Upper lobe of right lung (tissue), 1 donor: ENCODE measurements at places on chromosomes 4 and X. TPM values are rescaled to one million over a fixed set of nuclear protein-coding genes. Genes with fewer than 3 reads are reported as not detected.

DNA sequence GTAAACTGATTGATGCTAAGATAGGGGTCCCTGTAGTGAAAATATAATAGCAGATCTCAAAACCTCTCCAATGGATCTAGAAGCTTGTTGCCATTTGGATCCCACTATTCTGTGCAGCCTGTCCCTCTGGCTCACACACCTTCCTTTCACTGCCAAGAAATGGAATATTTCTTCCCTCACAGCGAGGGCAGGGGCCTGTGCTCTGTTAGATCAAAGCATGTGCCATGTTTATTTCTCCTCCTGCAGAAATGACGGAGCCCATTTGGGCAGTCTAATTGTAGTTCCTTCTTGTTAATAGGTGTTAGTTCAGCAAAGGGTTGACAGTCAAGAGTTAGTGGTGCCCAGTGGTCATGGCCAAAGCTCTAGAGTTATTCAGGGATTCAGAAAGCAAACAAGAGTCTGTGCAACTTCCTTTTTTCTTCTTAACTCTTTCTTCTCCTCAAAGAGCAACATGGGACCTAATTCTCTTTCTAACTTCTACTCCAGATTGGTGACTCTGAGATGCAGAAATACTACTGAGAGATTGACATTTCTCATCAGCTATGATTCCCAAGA is 106.8 kb downstream of the STOX2 start:
- no peak for DNase-seq

GRCh38 chr4:16674082-16674481 is 224.4 kb downstream of the LDB2 start:
- DNase-seq: no peak

- DNase-seq: no peak
These were observed 93.7 kb downstream of the SHOX start for GRCh38 chrX:724256-724655.

Gene ANXA3
- total RNA-seq: 182 TPM

Gene TEX13D
- not detected for total RNA-seq

GRCh38 chrX:39796856-39797255 is 300.9 kb downstream of the BCOR start:
- DNase-seq: no peak

Gene CYSLTR1
- total RNA-seq: 8.7 TPM

GRCh38 chr4:42512226-42512625 is 114.9 kb downstream of the SHISA3 start:
- DNase-seq: no peak

DNA sequence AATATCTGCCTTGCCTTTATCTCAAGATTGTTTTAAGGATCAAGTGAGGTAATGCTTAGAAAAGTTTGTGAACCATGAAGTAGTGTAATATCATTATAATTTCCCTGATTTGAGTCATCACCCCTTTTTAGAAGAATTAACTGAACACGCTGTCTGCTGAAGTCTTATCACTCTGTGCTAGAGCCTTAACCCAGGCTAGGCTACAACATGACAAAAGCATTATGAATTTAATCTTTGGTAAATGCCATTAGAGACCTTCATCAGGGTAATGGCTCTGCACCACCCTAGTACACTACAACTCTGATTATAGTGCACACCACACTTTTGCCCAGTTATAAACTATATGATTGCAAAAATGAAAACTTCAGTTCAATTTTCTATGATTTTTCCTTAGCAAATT is 118.3 kb downstream of the ADGRL3 start:
- no peak for DNase-seq

DNA sequence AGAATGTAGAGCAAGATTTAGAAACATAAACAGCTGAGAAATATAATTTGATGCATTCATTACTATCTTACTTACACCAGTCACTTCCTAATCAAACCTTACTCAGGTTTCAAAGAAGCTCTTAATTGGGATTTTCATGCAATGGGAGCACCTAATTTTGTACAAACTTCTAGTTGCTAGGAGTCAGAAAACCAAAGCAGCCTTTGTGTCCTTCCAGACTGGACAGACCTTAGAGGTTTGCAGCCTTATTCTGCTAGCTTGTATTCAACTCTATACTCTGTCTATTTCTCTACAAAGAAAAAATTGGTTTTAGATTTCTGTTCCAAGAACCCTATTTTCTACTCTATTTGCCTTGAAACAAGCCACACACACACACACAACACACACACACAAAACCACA is 19.4 kb downstream of the GABRA2 start:
- no peak for DNase-seq

DNA sequence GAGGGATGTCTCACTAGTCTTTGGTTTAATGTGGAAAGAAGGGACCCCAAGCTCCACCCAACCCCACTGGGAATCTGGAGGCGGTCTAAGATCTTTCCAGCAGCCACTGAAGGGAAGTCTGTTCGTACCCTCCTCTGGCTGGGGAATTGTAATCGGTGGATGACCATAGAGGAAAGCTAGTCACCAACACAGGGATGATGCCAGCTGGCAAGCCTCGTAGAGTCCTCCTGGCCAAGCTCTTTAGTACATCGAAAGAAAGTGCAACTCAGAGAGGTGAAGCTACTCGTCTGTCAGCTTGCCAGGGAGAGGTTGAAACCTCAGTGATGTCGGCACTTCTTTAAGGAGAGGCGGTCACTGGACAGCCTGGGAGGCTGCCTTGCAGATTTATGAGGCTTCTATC is 58.7 kb downstream of the MAMLD1 start:
- DNase-seq: no peak

Gene BANK1
- total RNA-seq: 12.6 TPM

- DNase-seq: no peak
These were observed 22.3 kb upstream of the NAT8L start for GRCh38 chr4:2036866-2037265.

- DNase-seq: no peak
These were observed 17.7 kb downstream of the PPP2R3B start for GRCh38 chrX:368811-369562.

DNA sequence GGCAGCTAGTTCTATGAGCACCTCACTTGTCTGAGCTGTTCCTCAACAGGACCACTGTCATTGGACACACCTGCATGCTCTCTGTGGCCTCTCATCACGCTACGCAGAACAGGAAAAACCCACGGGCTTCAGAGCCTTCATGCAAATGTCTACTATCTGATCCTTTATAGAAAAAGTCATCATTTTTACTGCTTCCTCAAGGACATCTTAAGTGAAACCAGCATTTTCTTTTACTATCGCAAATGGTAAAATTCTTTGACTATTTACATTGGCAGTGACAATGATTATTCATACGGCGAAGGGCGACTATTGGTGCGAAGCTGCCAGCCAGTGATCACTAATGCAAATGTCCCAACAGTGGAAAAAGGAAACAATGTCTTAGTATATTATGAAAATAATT is 147.0 kb downstream of the AFAP1 start:
- peak; percentile 1 for DNase-seq

GRCh38 chrX:111854556-111855490 is 21.2 kb upstream of the TRPC5OS start:
- no peak for DNase-seq

DNA sequence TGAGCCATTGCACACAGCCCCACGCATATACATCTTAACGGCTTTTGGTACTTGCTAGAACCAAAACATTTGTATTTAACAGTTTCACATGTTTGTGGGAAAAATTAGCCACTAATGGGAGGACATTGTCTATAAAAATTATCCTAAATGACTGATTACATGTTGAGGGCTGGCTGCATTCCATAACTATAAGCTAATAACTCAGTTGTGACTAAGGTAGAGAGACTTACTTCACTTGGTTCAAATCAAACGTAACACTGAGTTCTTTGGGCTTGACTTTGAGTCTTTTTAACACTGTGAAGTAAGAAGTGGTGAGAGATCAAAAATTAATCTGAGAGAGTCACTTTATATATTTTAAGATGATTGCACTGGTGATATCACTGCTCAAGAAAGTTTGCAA is 47.9 kb upstream of the PGRMC2 start:
- no peak for DNase-seq

DNA sequence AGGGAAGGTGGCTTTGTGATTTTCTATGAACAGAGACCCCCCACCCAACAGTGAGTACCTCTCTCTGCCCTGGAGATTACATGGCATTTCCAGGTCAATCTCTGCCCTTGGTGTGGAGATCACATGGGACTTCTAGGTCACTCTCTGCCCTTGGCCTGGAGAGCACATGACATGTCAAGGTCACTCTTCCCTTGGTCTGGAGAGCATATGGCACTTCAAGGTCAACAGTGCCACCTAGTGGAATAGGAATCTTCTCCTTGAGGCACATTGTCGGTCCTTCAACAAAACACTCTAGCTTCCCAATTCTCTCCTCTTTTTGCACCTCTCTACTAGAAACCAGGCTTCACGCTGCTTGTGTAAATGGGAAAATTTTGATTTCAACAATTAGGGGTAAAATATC is 66.2 kb upstream of the TACR3 start:
- DNase-seq: no peak

DNA sequence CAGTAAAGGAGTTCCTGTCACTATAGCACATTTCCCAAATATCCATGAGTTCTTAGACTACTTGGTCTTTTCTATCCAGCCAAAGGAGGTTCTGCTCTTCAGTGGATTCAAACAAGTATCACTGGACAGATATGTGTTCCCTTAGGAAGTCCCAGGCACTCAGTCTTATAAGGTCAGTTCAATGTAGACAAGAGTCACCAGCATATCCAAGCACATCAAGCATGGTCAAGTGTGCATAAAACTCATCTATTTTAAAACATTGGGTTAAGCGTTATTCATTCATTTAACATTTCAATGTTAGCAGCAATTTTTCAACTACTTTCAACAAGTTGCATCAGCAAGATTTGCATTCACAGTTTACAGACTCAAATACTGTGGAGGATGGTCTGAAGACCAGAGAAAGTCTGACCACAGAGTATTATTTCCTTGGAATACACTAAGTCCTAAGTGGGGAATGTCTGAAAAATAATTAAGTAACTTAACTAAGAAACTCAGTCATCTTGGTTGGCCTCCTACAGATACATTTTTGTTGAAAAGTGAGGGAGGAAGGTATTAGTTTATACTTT is 630.5 kb upstream of the IGFBP7 start:
- no peak for DNase-seq

DNA sequence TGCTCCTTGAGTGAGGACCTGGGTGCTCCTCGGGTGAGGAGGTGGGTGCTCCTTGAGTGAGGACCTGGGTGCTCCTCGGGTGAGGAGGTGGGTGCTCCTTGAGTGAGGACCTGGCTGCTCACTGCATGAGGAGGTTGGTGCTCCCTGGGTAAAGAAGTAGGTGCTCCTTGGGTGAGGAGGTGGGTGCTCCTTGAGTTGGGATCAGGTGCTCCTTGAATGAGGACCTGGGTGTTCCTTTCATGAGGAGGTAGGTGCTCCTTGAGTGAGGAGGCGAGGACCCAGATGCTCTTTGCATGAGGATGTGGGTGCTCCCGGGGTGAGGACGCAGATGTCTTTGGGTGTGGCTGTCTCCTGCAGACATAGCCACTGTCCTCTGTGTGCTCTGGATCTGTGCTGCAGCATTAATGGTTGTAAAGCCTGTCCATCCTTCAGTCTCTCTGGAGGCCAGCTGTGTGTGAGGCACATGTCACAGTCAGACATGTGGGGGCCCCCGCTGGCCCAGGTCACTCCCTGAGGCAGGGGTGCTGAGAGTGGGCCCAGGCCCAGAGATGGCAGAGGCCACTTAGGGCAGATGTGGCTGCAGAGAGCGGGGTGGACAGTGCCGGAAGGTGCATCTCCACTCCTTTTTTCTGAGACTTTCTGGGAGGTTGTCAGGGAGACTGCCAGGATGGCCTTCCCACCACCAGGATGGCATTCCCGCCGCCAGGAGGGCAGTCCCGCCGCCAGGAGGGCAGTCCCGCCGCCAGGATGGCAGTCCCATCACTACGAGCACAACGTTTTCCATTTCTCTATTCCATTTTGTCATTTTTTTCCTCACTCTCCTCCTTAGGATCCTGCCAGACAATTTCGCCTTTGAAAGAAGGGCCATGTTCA is 101.8 kb downstream of the HMX1 start:
- peak; percentile 46 for DNase-seq

- peak; percentile 48 for DNase-seq
These were observed 105.3 kb downstream of the CPZ start for GRCh38 chr4:8697826-8698225.

DNA sequence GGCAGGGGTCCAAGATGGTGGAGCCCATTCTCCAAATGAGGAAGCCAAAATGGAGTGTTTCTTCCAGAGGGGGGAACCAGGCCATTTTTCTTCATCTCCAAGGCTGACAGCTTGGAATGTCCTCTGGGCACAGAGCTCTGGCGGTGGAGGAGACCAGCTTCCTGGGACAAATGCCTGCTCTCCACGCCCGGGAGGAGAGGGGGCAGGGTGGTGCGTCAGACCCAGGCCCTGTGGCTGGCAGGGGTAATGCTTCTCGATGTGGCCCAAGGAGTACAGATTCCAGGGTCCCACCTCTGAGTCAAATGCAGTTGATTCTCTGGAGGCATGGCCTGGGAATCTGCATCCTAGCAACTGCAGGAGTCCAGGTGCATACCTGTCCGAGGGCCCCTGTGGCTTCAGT is 44.6 kb upstream of the ADRA2C start:
- DNase-seq: no peak

Gene NEUROG2
- not detected for total RNA-seq

Gene FRMD7
- not detected for total RNA-seq

Gene GRPR
- total RNA-seq: not detected

- no peak for DNase-seq
These were observed 16.9 kb upstream of the TMEM271 start for GRCh38 chr4:592825-593520.

DNA sequence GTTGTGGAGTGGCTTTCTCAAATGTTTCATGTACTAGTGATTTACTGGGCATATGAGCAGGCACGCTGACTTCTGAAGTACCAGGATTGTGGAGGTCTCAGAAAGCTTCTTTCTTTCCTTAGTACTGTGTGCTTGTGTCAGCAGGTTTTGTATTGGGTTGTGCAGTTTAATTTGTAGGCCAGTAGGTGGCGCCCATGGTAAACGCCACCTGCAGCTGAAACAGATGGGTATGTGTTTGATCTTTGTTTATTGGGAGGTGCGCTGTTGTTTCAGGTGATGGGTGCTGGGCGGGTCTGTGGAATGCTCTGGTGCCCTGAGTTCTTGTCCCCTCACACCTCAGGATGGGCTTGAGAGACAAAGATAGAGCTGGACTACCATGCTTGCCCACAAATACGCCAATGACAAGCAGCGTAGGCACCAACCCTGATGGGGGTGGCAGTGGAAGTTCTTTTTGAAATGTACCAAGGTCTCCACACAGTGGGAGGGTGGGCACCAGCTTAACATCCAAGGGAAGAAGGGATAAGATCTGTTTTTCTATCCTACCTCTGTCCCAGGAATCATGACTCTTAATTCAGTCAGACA is 141.5 kb downstream of the RPS6KA6 start:
- DNase-seq: no peak

- no peak for DNase-seq
These were observed 66.7 kb upstream of the NOCT start for GRCh38 chr4:138948918-138949317.

- DNase-seq: no peak
These were observed 200.0 kb downstream of the BCOR start for GRCh38 chrX:39897741-39898097.
